Activated CD4-positive, alpha-beta memory T cell treated with anti-CD3 and anti-CD28 coated beads for 36 hours (primary cell): ENCODE measurements at places on chromosomes 13 and 19. TPM values are rescaled to one million over a fixed set of nuclear protein-coding genes. Genes with fewer than 3 reads are reported as not detected.

DNA sequence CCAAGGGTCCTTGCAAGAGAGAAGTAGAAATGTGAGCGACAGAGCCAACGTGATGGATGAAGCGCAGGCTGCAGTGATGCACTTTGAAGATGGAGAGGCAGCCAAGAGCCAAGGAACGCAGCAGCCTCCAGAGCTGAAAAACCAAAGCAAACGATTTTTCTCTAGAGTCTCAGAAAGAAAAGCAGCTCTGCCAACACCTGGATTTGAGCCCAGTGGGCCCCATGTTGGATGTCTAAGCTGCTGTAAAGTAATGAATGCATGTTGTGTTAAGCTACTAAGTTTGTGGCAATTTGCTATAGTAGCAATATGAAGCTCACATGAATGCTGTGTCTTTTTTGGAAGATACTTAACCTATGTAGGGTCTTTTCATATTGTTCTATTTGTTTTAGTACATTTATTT is 894.3 kb downstream of the EFNB2 start:
- no peaks in the 10 kb centered on the region for H3K27me3 ChIP-seq
- no peaks in the 10 kb centered on the region for H3K4me1 ChIP-seq
- DNase-seq, result no peak
- H3K27ac ChIP-seq, result no peak overlapping the region

SLC15A1 gene
- total RNA-seq, result not detected

DNA sequence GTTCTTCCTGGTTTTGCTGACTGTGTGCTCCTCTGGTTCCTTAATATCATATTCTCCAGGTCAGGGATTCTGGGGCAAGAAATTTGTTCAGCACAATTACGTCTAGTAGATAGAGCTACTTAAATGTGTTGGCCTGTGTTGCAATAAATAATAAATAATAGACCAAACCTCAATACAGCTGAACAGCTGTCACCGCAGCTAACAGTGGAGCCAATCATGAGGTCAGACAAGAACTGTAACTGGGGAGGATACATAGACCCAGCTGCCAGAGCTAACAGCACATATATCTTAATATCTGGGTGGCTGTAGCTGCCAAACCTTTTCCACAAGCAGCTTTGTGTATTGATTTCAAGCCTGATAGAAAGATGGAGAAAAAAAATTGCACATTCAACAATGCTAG is 1596.3 kb upstream of the PCDH20 start:
- no peak overlapping the region for H3K4me3 ChIP-seq
- no peaks in the 10 kb centered on the region for H3K36me3 ChIP-seq
- DNase-seq, result no peak
- H3K27ac ChIP-seq, result no peak overlapping the region

UBE2M gene
- total RNA-seq, result 107 TPM

DNA sequence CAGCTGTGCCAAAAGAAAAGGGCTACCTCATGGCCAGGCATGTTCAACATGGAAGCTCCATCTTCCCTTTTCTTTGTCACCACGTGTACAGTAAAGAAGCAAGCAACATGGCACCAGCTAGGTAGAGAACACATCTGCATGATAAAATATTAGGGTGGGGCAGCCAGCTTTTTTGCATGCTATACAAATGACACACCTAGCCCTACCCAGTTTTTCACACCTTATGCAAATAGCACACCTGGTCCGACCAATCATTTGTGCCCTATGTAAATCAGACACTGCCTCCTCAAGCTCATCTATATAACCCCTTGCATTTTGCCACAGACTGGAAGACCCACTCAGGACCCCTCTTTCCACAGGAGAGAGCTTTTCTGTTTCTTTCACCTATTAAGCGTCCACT is 85.5 kb downstream of the STOML3 start:
- DNase-seq, result no peak
- H3K4me1 ChIP-seq, result no peaks in the 10 kb centered on the region
- H3K4me3 ChIP-seq, result no peak overlapping the region
- peaks cover 1% of the 10 kb centered on the region for H3K27me3 ChIP-seq
- H3K27ac ChIP-seq, result no peak overlapping the region

- H3K27ac ChIP-seq, result peak overlapping the region; percentile 84
- peaks cover 33% of the 10 kb centered on the region for H3K4me1 ChIP-seq
- H3K4me3 ChIP-seq, result peak overlapping the region; percentile 96
- peaks cover 31% of the 10 kb centered on the region for H3K36me3 ChIP-seq
- peak; percentile 64 for DNase-seq
Measured at GRCh38 chr19:632579-633067, 714 bp downstream of the POLRMT start.

CGB1 gene
- not detected for total RNA-seq

DNA sequence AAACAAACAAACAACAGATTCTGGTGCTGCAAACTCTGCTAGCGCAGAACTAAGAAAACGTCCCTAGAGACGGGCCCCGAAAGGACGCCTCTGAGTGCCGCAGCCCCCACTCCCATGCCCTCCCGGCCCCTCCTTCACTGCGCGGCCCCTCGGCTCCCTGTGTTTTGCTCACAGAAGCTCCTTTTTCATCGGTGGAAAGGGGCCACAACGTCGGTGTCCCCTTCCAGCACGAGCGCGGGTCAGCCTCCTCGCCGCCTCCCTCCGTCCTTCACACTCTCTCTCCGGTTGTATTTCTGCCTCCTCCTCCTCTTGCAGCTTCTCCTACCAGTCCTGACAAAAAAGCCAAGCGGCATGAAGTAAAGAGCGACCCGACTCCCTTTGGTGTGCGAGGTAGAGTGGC is 14.8 kb upstream of the F7 start:
- H3K4me1 ChIP-seq, result no peaks in the 10 kb centered on the region
- H3K27ac ChIP-seq, result no peak overlapping the region
- H3K36me3 ChIP-seq, result no peaks in the 10 kb centered on the region
- no peak overlapping the region for H3K4me3 ChIP-seq

CD70 gene
- total RNA-seq, result 8.4 TPM

DNA sequence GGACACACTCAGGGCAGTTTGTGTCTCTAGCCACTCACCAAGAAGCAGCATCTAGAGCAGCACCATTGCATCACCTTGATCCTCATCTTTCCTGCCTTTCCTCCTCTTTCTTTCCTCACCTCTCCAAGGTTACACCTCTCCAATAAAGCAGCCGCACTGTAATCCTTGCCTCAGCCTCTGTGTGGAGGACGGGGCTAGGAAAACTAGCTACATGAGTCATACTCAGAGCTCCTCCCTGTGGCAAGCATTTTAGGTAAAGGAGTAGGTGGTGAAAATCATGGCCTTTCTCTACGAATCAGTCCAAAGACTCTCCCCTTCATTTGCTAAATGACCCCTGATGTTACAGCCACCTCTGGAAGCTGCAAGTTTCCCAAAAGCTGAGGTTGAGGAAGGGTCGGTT is 108.9 kb downstream of the DNAJC15 start:
- DNase-seq, result no peak
- H3K36me3 ChIP-seq, result no peaks in the 10 kb centered on the region
- H3K27me3 ChIP-seq, result peaks cover 6% of the 10 kb centered on the region
- H3K4me1 ChIP-seq, result peaks cover 8% of the 10 kb centered on the region

DNA sequence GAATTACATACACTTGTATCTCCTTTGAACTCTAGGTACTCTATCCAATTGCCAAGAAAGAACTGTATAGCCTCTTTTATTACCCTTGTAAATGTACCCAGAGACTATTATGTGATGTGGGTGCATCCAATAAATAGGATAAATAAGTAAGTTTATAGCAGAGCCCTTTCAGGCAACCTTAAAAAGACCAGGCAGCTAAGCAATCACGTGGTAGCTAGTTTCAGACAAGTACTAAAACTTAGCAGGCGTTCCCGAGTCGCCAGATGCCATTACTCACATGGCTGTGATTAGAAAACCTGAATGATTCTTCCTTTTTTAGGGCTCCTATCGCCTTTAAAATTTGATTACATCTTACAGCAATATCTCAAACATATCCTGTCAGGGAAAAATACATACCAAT is 1303.0 kb downstream of the EFNB2 start:
- no peaks in the 10 kb centered on the region for H3K36me3 ChIP-seq
- H3K4me1 ChIP-seq, result no peaks in the 10 kb centered on the region
- no peak overlapping the region for H3K4me3 ChIP-seq
- H3K27ac ChIP-seq, result no peak overlapping the region
- no peak for DNase-seq

DNA sequence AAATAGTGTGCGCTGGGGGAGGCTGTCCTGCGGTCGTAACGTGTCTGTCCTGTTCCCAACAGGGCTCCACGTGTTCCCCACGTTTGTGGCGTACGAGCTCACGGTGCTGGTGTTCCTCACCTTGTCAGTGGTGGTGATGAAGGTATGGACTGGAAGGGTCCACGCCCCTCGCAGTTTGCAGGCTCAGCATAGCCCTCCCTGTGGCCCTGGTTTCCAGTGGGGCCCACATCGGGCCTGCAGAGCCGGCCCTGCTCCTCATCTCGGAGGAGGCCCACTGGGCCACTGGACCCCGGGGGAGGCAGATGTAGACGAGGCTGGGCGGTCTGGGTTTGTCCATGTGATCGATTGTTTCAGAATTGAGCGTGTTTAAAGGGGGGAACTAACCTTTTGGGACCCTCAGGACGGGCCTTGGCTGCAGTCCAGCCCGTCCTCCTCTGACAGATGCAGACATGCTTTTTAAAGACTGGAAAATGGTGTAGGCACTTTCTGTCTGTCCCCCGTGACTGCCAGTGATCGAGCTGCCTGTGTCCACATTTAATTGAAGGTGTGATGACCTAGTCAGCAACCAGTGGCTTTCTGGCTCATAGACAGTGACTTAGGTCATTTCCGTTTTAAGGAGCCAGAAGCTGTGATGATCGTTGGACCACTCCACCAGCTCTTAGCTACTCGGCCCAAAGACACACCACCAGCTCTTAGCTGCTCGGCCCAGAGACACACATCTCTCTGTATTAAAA is 37.1 kb upstream of the TFDP1 start:
- H3K36me3 ChIP-seq, result peaks cover 15% of the 10 kb centered on the region
- peaks cover 2% of the 10 kb centered on the region for H3K4me1 ChIP-seq
- no peaks in the 10 kb centered on the region for H3K27me3 ChIP-seq
- H3K4me3 ChIP-seq, result no peak overlapping the region
- DNase-seq, result no peak
- no peak overlapping the region for H3K27ac ChIP-seq
